ENCODE measurements at places on chromosomes 5 and 9.

GRCh38 chr5:7706256-7706655 is 144.7 kb downstream of the CFAP90 start:
- no peak for DNase-seq

- DNase-seq: no peak
Measured at GRCh38 chr5:154884424-154884823, 26.0 kb downstream of the CNOT8 start.

- no peak for DNase-seq
Measured at GRCh38 chr9:94818178-94818541, 91.7 kb downstream of the AOPEP start.

GRCh38 chr9:23438299-23438907 is 387.6 kb downstream of the ELAVL2 start:
- no peak for DNase-seq

DNA sequence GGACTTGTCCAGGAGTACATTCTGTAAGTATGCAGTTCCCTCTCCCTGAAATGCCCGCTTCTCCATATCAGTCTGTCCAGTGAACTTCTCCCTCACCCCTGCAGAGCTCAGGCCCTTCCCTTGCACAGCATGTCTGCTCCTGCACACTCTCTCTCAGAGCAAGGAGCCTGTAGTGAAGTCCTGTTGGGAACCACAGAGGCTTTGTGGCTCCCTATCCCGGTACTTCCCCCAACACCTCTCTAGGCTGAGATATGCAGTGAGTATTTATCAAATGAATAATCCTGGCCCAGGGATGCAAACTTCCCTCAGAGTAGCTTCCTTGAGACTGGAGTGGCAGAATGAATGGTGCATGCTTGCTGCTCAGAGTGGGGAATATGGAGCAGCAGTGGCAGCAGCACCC is 48.8 kb downstream of the POC5 start:
- no peak for DNase-seq

GRCh38 chr9:113331780-113332179 is 8.3 kb downstream of the WDR31 start:
- no peak for DNase-seq

DNA sequence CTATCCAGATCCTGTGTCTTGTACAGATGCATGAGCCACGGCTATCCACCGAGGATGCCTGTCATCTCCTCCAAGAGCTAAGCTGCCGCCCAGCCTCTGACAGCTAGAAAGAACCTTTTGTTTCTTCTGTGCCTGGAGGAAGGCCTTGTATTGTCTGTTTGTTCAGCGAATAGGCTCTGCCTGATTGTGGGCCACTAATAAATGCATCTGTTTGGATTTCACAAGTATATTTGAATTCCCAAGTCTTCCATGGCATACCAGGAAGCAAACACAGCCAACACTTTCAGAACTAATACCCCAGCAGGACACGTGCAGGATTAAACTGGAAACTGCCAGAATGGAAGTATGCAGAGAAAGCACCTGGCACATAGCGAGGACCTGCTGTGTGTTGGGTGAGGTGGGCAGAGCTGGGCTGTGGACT is 92.7 kb upstream of the NEURL1B start:
- no peak for DNase-seq

DNA sequence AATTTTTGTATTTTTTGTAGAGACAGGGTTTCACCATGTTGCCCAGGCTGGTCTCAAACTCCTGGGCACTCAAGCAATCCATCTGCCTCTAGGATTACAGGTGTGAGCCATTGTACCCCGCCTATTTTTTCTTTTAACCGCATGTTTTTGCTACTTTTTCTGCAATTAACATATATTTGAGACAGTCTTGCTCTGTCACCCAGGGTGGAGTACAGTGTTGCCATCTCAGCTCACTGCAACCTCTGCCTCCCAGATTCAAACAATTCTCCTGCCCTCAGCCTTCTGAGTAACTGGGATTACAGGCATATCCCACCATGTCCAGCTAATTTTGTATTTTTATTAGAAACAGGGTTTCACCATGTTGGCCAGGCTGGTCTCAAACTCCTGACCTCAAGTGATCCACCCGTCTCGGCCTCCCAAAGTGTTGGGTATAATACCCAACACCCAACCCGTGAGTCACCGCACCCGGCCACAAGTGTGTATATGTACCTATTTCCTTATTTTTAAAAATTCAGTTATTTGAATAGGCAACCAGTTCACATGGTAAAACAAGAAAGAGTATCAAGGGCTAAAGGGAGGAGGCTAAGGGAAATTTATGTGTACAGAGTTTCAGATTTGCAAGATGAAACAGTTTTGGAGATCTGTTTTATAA is 13.3 kb downstream of the PHAX start:
- no peak for DNase-seq

DNA sequence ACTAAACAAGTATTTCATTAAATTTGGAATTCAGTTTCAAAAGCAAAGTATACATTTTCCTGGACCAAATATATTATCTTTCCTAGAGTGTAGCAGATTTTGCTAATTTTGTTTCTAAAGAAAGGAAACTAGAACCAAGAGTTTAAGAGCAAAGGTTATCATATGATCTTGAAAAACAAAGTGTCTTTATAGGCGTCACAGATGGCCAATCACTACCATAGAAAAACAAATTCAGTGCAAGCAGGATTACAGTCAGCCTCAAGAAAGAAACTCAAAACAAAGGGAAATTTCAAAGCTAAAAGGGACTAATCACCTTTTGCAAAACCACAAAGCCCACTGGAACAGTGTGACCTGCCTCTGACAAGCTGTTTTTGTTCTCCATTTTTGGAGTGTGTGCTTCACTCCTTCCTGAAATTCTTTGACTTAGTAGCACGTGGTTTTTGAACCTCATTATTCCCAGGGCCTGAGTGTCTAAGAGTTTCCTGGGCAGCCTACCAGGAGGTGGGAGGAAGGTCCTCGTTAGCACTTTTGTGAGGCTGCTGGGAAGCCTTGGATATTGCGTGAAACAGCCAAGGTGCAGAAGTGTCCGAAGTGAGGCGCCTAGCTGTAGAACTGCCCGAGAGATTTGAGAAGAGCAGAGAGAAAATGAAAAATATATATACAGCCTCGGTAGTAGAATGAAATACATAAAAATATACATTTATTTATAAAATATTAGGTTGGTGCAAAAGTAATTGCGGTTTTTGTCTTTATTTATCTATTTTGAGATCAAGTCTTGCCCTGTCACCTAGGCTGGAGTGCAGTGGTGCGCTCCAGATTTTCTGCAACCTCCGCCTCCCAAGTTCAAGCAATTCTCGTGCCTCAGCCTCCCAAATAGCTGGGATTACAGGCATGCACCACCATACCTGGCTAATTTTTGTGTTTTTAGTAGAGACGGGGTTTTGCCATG is 246.1 kb downstream of the MARCHF11 start:
- no peak for DNase-seq

- no peak for DNase-seq
Measured at GRCh38 chr9:83177747-83178146, 114.8 kb upstream of the RASEF start.

- DNase-seq: no peak
Measured at GRCh38 chr5:68196876-68197275, 18.7 kb upstream of the PIK3R1 start.

DNA sequence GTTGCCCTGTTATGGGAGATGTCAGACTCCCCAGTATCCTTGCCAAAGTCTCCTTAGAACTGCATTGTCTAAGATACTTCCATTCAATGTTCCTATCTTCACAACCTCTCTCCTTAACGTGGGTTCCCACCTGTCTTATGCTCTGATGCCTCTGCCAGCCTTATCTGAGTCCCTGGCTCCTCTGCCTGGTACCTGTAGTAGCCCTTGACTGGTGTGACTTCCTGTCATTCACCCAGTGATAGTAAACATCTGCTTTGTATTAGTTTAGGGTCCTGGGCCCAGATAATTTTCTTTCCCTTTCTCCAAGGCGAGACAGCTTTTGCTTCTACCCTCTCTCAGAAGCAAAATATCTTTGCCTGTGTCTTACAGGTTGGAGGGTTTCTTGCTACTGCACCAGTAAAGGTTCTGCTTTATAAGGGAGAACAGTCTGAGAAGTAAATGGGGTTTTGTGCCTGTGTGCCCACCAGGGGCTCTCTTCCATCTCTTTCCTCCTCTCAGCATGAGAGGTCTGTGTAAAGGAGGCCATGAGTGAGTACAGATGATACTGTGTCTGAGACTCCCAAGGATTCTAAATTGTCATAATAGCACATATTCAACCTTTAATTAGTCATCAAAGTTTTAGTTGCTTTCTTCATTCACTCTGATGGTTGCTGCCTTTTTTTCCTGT is 220.8 kb downstream of the PRR16 start:
- DNase-seq: no peak

- DNase-seq: no peak
Measured at GRCh38 chr9:91246846-91247245, 114.9 kb downstream of the AUH start.

- DNase-seq: no peak
Measured at GRCh38 chr9:2583308-2584013, 38.1 kb upstream of the VLDLR start.

DNA sequence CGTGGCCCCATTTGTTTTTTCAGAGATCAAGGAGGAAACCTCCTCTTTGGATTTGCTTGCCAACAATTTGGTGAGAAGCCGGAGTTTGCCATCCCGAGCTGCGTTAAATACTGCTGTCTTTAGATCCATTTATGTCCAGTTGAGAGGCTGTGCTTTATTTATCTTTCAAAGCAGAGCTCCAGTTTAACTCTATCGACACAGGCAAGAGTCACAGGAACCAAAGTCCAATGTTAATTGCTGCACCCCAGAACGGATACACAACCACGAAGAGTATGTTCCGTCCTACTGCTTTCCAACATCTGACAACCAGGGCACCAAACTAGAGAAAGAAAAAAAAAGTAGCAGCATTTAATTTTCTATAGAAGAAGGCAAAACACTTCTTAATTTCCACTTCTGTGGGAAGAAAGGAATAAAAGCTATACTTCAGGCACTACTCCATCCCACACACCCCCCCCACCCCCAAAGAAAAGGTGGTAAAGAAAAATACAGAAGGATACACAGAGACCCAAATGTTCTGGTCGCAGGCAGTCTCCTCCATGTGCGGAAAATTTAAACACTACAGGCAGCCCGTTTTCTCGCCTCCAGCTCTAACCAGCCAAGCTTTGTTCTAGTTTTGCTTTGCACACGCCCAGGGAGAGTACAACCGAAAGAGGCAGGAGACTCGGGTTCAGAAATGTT is 1.1 kb downstream of the FEM1C start:
- no peak for DNase-seq

DNA sequence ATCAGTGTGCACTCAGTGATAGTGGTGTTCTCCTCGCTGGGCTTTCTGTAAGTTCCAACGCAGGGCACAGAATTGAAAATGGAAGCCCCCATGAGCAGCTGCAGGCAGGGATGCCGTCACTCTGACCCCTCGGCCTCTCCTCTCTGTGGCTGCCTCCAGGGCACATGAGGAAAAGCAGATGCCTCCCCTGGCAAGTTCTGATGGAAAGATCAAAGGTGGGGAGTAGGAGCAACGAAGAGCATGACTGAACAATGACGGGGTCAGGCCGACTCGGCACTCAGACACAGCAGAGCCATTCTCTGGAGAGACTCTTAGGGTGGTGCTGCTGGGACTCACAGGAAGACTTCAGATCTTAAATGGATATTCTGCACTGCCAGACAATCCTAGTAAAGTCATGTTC is 65.6 kb upstream of the CKMT2 start:
- no peak for DNase-seq

DNA sequence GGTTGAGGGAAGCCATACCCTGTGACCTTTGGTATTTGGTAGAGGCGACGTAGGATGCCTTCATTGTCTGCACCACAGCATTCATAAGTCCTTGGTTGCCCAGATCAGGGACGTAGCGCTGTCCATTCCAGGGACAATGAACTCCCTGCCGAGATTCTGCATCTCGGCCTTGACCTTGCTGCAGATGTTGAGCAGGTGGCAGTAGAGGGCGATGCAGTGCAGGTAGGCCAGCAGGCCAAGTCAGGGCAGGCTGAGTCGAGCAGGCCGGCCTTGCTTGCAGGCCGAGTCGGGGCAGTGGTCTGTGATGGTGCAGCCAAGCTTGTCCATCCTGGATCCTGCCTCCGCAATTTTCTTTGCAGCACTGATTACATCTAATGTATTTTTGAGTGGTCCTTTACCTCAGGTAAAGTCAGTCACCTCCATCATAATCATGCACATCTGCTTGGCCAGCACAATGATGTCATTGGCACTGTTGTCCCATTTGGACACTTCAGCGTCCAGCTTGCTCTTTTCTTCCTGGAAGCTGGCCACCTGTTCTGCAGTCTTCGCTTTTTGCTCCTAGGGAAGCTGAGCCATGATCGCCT is 93.4 kb upstream of the CCDC112 start:
- no peak for DNase-seq

DNA sequence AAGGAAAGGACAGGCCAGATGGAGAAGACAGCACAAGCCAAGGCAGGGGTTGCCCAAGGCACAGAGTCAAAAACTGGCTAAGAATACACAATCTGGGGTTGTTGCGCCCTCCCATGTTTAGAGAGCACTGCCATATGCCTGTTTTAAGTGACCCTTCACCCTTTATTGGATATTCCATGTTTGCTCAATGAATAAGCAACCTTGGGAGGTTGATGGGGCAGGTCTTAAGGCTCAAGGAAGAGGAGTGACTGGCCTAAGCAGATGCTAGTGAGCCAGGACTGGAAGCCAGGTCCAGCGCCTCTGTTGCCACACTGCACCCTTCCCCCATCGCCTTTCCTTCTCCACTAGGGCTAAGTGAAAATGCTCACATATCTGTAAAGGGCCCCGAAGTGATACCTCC is 6.7 kb downstream of the TXN start:
- DNase-seq: no peak

GRCh38 chr5:178221282-178221681 is 11.3 kb downstream of the PHYKPL start:
- no peak for DNase-seq

DNA sequence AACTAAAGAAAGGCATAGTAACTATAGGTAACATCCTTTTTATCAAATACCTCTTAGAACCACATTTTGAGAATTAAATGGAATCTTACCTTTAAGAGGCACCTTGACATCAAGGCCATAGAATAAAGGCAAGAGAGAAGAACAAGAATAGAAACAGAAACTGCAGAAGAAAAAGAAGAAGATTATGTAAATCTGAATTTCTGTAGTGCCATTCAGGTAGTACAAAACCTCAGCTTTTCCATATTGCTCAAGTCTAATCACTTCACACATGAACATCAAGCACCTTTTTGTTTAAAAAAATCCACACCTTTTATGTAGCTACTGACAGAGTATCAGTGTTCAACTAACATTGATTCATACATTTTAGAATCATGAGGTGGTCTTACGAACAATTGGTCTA is 91.8 kb upstream of the DPYSL3 start:
- DNase-seq: no peak

- no peak for DNase-seq
Measured at GRCh38 chr5:88480245-88480644, 211.6 kb upstream of the TMEM161B start.

DNA sequence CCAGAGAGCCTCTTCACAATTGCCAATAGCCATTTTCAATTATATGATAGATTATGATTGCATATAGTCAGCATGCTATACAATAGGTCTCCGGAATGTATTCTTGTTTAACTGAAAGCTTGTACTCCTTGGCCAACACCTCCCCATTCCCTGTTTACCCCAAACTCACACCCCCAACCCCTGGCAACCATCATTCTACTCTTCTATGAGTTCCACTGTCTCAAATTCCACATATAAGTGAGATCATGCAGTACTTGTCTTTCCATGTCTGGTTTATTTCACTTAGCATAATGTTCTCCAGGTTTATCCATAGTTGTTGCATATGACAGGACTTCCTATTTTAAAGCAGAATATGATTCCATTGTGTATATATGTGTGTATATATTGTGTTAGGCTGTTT is 110.7 kb upstream of the STC2 start:
- no peak for DNase-seq
